Aorta (tissue), 5 donors: ENCODE measurements at places on chromosomes 12 and 14. TPM values are rescaled to one million over a fixed set of nuclear protein-coding genes. Genes with fewer than 3 reads are reported as not detected.

CLEC1A gene
- 12.9 TPM for total RNA-seq

CMKLR1 gene
- total RNA-seq, result 41.9 TPM

DNA sequence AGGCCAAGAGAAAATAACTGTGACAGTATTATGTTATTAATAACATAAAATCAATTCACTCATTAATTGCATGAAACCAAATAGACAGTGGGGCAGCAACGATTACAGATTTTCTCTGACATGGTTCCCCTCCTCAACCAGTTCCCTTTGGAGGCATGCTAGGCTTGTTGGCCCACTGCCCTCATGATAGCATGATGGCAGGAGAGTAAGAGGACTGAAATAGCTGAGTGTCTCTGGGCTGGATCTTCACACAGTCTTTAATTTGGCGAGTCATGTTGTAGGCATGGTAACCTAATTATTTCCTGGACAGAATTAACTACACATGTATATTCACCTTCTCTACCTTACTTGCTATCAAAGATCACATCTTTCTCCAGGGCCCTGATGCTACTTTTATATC lies 266.2 kb upstream of the PELI2 start:
- H3K36me3 ChIP-seq, result no peaks in the 10 kb centered on the region
- H3K27me3 ChIP-seq, result no peaks in the 10 kb centered on the region
- no peak for DNase-seq
- H3K27ac ChIP-seq, result no peak overlapping the region
- no peak overlapping the region for H3K4me3 ChIP-seq

DNA sequence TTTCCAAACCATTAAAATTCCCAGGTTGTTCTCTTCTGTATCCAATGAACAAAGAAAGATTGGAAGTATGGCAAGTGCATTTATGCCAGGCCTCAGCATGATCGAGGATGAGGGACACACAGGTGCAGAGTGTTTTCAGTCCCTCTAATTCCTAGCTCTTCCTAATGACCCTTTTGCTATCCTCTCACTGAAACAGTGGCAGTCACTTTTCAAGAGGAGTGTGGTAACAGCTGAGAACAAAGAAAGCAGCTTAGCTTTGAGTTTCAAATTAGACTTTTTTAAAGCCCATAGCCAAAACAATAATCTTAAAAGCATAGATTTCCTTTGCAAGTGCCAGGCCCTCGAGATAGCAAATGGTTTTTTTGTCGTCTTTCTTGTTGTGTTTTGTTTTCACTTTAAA lies 110.8 kb downstream of the KCNH5 start:
- no peaks in the 10 kb centered on the region for H3K36me3 ChIP-seq
- no peaks in the 10 kb centered on the region for H3K27me3 ChIP-seq
- H3K27ac ChIP-seq, result no peak overlapping the region
- H3K4me3 ChIP-seq, result no peak overlapping the region
- no peak for DNase-seq

GRCh38 chr14:21840765-21841164 lies 167.1 kb upstream of the OR4E1 start:
- no peaks in the 10 kb centered on the region for H3K4me1 ChIP-seq
- no peak overlapping the region for H3K27ac ChIP-seq
- no peak for DNase-seq
- H3K4me3 ChIP-seq, result no peak overlapping the region

- H3K36me3 ChIP-seq, result no peaks in the 10 kb centered on the region
- H3K27ac ChIP-seq, result no peak overlapping the region
- no peak overlapping the region for H3K4me3 ChIP-seq
- DNase-seq, result no peak
Observed at GRCh38 chr12:122089077-122089476, 10.5 kb downstream of the MLXIP start.
